ENCODE measurements at places on chromosomes 3 and 15. TPM values are rescaled to one million over a fixed set of nuclear protein-coding genes. Genes with fewer than 3 reads are reported as not detected.

DNA sequence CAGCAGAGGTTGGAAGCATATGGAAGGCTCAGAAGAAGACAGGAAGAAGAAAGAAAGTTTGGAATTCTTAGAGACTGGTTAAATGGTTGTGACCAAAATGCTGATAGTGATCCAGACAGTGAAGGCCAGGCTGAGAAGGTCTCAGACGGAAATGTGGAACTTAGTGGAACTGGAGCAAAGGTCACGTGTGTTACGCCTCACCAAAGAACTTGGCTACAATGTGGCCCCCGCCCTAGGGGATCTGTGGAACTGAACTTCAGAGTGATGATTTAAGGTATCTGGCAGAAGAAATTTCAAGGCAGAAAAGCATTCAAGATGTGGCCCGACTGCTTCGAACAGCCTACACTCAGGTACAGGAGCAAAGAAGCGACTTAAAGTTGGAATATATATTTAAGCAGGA is 83.1 kb downstream of the MYO5A start:
- no peak for DNase-seq

- no peak for DNase-seq
Measured at GRCh38 chr3:20051123-20051806, 11.0 kb downstream of the KAT2B start.

- no peak for DNase-seq
Measured at GRCh38 chr3:127780536-127781400, 41.5 kb downstream of the MGLL start.

DNA sequence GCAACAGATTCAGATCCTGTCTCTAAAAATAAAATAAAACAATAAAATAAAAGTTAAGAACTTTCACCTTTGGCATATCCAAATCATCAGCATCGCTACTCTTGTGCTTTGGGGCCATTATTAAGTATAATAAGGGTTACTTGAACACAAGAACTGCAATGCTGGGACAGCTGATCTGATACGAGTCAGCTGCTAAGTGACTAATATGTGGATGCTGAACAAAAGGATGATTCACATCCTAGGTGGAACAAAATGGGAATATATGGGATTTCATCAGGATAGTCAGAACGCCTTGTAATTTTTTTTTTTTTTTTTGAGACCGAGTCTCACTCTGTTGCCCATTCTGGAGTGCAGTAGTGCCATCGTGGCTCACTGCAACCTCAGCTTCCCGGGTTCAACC is 29.7 kb downstream of the BUB1B start:
- DNase-seq = no peak

DNA sequence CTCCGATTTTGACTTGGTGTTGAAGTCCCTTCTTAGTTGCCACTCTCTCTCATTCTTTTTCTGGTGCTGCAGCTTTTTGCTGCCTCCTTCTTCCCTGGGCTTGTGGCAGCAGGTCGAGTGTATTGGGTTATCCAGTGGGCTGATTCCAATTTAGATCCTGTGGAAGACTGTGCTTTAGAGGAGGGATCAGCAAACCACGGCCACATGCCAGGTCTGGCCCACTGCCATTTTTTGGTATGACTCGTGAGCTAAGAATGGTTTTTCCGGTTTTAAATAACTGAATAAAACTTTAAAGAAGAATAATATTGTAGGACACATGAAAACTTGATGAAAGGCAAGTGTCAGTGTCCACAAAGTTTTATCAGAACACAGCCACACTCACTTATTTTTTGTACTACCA is 330.5 kb downstream of the ROBO2 start:
- DNase-seq = no peak

GRCh38 chr3:36302158-36302509 is 78.2 kb upstream of the STAC start:
- DNase-seq = no peak

- DNase-seq = no peak
Measured at GRCh38 chr3:196883361-196883760, 15.6 kb downstream of the SENP5 start.

DNA sequence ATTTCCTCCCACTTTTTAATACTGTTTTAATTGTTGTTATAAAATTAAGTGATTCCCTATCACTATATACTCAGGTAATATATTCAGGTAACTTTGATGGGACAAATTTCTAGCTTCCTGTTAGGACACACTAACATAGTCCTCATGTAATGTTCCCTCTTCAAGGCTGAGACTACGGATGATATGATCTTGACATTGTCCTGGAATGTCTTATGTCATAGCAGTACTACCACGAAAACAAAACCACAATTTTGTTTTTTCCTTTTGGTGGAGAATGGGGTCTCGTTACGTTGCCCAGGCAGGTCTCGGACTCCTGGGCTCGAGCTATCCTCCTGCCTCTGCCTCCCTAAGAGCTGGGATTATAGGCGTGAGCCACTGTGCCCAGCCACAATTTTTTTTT is 26.8 kb upstream of the IP6K2 start:
- DNase-seq = no peak

DNA sequence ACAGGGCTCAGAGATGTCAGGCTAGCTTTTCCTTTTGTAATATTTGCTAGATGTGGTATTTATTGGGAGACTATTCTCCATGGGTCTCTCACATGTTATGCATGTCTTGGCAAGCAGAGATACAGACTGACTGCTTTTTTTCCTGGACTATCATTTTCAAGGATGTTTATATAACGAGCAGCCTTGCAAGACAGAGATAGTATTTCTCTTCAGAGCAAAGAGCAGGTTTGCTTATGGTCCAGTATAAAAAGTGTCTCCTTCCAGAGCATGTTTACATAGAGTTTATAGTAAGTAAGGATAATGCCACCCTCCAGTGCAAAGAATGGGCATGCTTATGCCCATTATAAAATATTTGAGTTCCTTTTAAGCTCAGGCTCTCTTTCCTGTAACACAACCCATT is 24.6 kb downstream of the GTF2E1 start:
- DNase-seq = no peak

Gene ATP2B2
- total RNA-seq = not detected

DNA sequence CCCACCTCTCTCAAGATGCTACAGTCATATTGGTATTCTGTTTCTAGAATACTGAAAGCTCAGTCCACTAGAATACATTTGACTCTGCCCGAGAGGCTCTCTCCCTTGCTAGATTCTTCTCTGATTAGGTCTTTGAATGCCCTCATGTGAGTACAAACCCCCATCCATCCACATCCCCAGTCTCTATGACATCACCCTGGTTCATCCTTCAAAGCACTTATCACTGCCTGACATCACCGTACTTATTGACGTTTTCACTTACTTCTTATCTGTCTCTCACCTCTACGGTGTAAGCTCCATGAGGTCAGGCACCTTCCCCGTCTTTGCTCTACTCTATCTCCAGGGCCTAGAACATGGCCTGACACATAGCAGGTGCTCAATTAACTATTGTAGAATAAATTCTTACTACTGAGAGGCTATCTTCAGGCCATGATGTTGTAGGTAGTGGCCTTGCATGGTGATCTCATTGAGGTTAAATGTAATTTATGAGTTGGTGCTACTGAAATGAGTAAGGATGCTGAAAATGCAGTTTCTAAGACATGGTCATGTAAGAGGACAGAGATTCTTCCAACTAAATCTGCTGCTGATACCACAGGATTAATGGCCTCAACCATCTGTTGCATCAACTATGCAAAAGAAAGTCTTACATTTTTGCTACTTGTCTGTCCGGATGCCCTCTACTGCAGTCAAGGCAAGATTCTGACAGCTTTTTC is 26.8 kb downstream of the EOGT start:
- DNase-seq = no peak

DNA sequence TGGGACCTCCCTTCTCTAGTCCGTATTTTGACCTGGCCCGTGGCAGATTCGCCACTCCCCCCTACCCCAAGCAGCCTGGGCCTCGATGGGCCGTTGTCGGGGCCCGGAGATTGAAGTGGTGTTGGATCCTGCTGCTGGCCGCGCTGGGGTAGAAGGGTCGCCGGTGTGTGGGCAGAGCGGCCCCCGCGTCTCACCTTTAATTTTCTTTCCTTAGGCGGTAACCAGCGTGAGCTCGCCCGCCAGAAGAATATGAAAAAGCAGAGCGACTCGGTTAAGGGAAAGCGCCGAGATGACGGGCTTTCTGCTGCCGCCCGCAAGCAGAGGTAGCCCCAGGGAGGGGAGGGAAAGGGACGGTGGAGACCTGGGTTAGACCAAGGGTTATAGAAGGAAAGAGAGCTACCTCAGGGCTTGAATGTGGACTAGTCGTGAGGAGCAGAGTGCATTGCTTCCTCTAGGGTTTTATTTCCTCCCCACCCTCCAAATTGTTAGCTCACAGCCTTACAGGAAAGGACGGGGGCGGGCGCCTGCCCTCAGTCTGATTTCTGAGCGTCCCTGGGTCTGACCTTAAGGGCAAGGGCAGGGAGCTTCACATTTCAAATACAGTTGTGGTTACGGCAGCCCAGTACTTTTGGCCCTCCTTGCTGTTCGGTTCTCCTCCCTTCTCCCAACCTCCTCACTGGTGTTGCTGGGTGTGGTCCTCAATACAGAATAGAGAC is 799 bp downstream of the SERF2 start:
- no peak for DNase-seq

DNA sequence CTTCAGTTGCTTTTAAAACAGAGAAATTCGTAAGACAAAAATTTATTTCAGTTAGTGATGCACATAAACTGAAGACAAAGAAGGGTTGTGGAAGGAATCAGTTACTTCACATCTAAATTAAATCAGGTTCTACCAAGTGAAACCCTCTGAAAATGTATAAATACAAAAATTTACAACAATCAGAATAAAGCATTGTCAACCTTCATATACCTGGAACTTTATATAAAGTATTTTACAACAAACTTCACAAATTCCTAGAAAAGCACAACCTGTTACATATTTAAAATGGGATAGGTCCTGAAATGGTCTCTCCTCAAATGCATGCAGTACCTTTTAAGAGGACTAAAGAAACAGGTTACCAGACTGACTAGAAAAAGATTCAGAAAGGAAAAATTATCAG is 26.9 kb downstream of the ATOSA start:
- DNase-seq = no peak

Gene CP
- total RNA-seq = 11.2 TPM

DNA sequence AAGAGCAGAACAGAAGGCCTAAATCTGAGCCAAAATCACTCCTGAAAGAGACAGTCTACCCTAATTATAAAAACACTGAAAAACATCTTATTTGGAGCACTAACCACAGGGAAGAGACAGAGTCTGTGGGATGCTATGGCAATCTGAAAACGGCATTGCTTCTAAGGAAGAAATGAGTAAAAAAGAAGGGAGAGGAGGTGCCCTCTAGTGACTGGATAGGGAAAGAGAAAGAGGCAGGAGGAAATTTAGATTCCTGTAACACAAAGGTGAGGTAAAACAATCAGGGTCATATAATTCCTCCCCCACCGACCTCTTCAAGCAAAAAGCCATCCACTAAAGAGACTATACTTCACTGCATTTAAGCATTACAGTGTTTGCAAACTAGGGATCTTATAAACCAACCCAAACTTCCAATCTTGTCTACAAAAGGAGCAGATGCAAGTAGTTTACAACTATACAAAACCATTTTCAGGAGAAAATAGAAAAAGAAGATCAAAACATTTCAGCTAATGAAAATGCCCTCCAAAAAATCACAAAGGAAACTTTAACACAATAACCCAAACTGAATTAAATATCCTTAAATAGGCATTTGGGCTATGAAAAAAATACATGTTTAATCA is 32.6 kb downstream of the HACD2 start:
- no peak for DNase-seq

GRCh38 chr3:425079-425478 is 228.5 kb downstream of the CHL1 start:
- DNase-seq = no peak
